GM12864 (cell line): ENCODE measurements at places on chromosomes 1 and 21.

- no peak for DNase-seq
Measured at GRCh38 chr1:29393451-29393826, 157.1 kb downstream of the PTPRU start.

- no peak for DNase-seq
Measured at GRCh38 chr1:84062496-84062895, 63.6 kb upstream of the TTLL7 start.

- no peak for DNase-seq
Measured at GRCh38 chr1:207673399-207673798, 28.5 kb downstream of the CR1L start.

GRCh38 chr1:6970221-6970620, 185.0 kb downstream of the CAMTA1 start:
- DNase-seq = no peak

DNA sequence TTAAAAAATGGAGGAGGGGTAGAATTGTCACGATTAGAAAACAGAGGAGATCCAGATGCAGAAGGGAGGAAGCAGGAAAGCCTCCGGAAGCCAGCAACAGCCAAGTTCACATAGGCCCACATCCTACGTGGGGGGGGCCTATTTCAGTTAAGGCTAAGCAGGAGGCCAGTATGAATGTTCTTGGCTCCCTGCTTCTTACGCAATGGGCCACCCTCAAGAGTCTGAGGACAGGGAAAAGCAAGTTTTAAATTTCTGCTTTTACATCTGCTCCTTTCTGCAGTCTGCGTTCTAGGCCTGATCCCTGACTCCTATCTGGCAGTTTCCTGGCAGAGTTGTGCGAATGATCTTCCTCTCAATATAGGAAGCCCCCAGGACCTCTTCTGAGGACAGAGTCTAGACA, 30.6 kb downstream of the RABIF start:
- DNase-seq = no peak

DNA sequence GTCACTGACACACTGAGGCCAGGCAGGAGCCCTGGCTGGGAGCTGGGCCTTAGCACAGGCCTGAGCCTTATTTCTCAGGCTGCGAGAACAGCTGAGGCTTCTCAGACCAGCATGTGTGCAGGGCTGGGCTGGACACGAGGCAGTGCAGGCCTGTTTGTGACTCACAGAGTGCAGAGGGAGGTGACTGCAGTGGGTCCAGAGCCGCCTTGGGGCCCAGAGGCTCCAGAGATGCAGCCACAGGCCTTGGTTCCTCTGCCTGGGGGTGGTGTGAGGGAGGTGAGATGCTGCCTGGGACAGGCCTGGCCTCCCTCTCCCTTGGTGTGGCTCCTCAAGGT, 61.2 kb upstream of the ETV3 start:
- no peak for DNase-seq

- no peak for DNase-seq
Measured at GRCh38 chr21:37909936-37910335, 6.3 kb downstream of the KCNJ6 start.

GRCh38 chr1:246383791-246384190, 123.3 kb downstream of the SMYD3 start:
- DNase-seq = no peak

GRCh38 chr1:90558754-90559378, 158.2 kb downstream of the BARHL2 start:
- no peak for DNase-seq

DNA sequence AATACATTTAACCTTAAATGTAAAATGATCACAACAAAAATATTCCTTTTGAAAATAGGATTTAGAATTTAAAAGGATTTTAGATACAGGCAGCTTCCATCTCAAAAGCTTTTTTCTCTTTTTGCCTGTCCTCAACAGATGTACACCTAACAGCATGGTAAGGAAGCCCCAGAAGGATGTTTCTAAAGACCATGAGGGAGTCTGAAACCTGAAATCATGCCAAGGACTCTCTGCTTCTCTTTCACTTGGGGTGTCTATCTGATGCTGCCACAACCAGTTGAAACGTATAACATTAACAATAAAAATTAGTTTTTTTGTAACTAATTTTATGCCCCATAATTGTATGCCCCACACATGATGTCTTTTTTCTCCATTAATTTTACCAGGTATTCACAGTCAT, 5.4 kb upstream of the ZNF281 start:
- DNase-seq = no peak

- no peak for DNase-seq
Measured at GRCh38 chr1:113984710-113985109, 5.4 kb downstream of the OLFML3 start.

- no peak for DNase-seq
Measured at GRCh38 chr21:42818328-42818749, 61.0 kb downstream of the WDR4 start.
